Effector memory CD4-positive, alpha-beta T cell (primary cell): ENCODE measurements at places on chromosomes 7 and 10.

DNA sequence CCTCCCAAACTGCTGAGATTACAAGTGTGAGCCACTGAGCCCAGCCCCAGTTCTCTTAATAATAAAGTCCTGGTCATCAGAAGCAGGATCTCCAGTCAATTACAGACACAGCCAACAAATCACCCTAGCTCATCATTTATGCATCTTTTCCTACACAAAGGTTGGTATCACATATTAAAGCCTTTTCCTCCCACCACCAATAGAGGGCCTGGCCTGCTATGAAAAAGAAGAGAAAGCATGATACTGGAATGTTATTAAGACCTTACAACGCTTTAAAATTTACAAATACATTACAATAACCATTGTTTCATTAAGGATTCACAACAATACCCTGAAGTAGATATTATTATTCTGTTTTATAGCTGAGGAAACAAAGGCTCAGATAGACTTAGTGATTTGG is 25.9 kb downstream of the VAX1 start:
- DNase-seq = no peak
- no peak overlapping the region for H3K27ac ChIP-seq
- no peaks in the 10 kb centered on the region for H3K36me3 ChIP-seq

DNA sequence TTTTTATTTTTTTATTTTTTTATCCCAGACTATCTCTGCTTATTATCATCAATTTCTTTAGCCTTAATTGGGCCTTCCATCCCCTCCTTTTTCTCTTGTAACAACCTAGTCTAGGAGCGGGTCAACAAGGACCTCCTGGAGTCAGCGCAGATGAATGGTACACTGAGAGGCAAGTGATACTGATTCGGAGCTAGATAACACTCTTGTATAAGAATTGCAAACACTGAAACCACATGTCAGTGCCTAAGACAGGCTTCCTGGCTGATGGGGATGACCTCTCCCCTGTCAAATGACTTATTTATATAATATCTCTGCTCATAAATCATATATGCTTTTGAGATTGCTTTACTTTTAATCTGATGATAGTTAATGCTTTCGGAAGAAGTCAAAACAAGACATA is 22.7 kb downstream of the BPGM start:
- H3K36me3 ChIP-seq = peaks cover 4% of the 10 kb centered on the region
- peaks cover 12% of the 10 kb centered on the region for H3K4me1 ChIP-seq
- DNase-seq = no peak
- H3K4me3 ChIP-seq = no peak overlapping the region

DNA sequence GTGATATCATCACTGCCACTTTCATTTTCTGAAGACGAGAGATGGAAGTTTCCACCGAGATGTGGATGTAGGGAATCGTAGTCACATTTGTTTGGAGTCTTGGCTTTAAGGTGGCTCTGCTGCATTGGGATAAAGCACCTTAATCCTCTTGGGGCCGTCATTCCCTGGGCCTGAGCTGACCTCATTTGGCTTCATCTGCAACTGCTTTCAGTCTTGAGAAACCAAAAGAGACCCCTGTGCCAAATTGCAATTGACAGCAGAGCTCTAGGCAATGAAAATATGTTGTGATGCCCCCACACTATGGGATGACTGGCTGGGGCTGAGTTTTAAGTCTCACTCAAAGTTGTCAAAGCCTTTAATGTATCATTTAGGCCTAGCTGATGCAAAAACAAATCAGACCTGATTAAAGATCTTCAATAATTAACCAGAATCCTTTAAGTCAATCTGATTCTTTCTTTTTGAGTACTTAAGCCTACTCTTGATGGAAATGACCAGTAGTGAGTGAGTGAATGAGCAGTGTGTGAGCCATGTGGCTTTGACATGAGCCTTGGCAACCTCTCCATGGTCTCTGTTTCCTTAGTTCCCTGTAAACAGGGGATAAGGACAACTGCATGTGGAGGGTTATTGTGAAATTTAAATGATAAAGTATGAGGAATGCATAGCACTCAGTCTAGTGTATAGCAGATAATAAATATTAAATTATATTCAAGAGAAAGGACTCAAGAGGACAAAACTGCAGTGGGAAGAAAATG is 155.0 kb downstream of the BMPER start:
- H3K4me3 ChIP-seq = no peak overlapping the region
- no peak for DNase-seq
- H3K27ac ChIP-seq = no peak overlapping the region
- H3K27me3 ChIP-seq = no peaks in the 10 kb centered on the region

DNA sequence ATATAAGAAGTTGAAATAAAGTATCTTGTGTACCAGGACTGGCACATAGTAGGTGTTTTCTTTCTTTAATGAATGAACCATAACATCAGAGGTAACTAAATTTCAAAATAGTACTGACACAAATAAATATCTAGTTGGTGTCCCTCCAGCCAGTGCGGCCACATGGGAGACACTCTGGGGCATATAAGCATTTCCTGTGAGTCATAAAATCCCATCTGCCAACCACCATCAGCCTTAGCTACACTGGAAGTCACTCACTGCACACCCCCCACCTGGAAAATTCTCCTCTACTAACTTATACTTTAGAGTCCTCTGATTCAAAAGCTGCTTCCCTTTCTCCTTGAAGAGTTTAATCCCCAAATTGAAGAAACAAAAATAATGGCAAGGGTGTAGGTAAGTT is 32.5 kb downstream of the DYDC1 start:
- no peaks in the 10 kb centered on the region for H3K36me3 ChIP-seq
- no peaks in the 10 kb centered on the region for H3K4me1 ChIP-seq
- no peaks in the 10 kb centered on the region for H3K27me3 ChIP-seq
- DNase-seq = no peak
- no peak overlapping the region for H3K4me3 ChIP-seq

DNA sequence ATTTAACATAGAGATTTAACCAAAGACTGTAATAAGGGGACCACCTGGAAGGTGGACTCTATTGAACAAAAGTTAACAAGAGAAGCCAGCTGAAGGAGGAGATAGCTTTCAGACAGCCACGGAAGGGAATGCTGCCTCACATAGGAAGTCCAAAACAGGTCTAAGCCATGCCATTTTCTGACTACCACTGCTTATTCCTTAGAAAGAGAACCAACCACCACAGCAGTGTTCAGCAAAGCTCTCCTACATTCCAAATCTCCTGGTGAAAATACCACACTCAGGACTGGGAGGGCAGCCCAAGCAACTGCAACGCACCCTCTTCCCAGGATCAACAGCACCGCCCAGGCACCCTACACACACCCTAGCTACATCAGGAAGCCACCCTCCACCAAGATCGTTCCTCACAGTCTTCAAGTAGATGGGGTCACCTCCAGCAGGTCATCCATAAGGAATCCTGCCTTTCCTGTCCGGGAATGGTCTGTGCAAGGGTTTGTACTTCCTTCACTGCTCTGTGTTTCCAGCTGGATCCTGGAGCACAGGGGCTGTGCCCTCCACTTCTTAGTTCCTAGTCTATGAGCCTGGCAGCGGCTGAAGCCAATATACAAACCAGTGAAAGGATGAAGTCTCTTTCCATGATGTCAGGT is 2.5 kb downstream of the KIAA1549 start:
- peaks cover 13% of the 10 kb centered on the region for H3K27me3 ChIP-seq
- DNase-seq = no peak
- no peaks in the 10 kb centered on the region for H3K36me3 ChIP-seq
- no peak overlapping the region for H3K27ac ChIP-seq
- no peak overlapping the region for H3K4me3 ChIP-seq

GRCh38 chr10:112663234-112664125 is 216.5 kb downstream of the VTI1A start:
- no peak overlapping the region for H3K4me3 ChIP-seq
- H3K27me3 ChIP-seq = no peaks in the 10 kb centered on the region
- no peaks in the 10 kb centered on the region for H3K36me3 ChIP-seq
- no peak for DNase-seq

DNA sequence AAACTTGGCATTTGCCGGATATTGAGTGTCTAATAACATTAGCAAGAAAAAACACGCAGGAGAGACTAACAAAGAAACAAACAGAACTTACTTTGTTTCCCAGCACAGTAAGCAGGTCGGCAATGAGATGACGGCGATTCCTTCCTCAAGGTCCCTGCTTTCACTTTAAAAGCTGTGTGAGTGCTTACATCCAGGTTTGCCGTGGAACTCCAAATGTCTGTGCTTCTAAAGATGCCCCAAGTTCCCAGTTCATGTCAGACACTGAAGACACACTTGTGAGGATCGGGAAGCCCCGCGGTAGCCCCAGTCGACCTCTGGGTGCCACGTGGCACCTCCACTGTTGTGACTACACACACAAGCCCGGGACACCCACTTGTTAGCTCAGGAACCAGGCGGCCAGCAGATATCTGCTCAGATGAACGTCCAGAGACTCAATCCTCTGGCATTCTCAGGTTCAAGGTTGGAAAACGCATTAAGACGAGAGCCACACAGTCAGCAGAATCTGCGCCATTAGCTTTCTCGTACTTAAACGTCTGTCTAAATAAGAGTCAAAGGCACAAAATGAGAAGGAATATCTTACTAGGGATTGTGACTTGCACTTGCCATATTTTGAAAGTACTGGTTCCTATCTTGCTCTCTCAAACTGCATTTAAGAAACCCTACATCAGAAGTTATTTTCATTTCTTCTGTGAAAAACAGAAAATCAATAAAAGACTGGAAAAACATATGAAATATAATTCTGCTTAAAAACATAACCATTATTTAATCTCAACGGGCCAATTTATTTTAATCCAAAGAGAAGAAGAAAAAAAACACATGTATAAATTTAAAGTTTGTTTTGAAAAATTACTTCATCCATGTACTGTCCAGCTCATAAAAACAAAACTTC is 207.6 kb upstream of the KLF14 start:
- DNase-seq = peak; percentile 58
- H3K27me3 ChIP-seq = no peaks in the 10 kb centered on the region
- H3K27ac ChIP-seq = peak overlapping the region; percentile 83
- peaks cover 63% of the 10 kb centered on the region for H3K4me1 ChIP-seq
- peak overlapping the region; percentile 53 for H3K4me3 ChIP-seq
